Smooth muscle cell of the brain vasculature (primary cell): ENCODE measurements at places on chromosomes 1 and 21.
A peak's percentile ranks its signal among the peaks of the same experiment; 100 is the strongest.

DNA sequence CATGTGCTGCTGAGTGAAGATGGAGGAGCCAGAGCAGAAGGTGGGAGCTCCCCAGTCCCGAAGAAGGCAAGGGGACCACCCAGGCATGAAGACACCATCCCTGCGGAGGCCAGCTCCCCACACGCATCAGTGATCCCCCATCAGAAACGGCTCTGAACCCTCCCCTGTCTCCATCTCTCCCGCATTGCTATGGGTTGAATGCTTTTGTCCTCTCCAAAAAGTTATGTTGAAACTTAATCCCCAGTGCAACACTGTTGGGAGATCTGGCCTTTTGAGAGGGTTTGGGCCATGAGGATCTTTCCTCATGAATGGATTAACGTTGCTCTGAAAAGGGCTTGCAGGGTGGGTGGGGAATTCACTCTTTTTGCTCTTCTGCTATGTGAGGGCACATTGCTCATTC is 147.6 kb downstream of the AJAP1 start:
- no peak for DNase-seq

- DNase-seq, result no peak
These were observed 5.5 kb upstream of the PRKAB2 start for GRCh38 chr1:147177611-147178380.

DNA sequence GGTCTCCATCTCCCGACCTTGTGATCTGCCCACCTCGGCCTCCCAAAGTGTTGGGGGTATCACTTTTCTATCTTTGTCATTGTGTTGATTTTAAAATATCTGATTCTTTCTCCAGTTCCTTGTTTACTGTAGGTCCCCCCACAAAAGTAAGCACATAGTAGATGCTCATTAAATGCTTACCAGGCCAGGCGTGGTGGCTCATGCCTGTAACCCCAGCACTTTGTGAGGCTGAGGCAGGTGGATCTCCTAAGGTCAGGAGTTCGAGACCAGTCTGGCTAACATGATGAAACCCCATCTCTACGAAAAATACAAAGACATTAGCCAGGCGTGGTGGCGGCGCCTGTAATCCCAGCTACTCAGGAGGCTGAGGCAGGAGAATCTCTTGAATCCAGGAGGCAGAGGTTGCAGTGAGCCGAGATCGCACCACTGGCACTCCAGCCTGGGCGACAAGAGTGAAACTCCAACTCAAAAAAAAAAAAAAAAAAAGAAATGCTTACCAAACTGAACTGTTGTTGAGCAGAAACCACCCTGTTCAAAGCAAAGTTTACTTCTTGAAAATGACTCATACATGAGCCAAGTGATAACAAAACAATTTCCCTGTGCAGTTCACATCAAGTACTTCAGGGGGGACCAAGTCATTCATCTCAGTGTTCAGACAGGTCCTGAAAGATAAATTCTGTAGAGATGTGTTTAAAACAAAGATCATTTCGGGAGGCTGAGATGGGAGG is 24.3 kb upstream of the NID1 start:
- no peak for DNase-seq

DNA sequence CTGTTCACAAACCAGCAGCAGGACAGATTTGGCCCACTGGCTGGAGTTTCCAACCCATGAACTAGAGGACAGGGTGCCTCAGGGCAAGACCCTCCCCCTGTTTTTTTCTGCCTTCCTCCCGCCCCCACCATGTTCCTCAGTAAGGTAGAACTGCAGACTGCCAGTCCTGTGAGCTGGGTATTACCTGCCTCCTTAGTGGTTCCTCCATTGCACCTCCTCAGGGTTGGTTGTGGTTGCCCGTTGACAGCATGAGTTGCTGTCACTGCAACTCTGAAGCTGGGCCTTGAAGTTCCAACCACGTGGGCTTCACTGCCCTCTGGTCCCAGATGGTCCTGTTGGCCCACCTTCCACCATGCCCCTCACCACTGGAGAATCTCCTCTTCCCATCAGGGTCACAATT is 28.8 kb downstream of the TENT5C start:
- DNase-seq, result no peak

DNA sequence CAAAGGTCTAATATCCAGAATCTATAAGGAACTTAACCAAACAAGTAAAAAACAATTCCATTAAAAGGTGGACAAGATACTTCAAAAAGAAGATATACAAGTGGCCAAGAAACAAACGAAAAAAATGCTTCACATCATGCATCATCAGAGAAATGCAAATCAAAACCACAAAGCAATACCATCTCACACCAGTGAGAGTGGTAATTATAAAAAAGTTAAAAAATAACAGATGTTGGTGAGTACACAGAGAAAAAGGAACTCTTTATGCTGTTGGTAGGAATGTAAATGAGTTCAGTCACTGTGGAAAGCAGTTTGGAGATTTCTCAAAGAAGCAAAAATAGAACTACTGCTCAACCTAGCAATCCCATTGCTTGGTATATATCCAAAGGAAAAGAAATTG is 218.6 kb downstream of the SLC44A5 start:
- no peak for DNase-seq

GRCh38 chr1:24921938-24922662 is 8.0 kb downstream of the RUNX3 start:
- DNase-seq, result no peak

DNA sequence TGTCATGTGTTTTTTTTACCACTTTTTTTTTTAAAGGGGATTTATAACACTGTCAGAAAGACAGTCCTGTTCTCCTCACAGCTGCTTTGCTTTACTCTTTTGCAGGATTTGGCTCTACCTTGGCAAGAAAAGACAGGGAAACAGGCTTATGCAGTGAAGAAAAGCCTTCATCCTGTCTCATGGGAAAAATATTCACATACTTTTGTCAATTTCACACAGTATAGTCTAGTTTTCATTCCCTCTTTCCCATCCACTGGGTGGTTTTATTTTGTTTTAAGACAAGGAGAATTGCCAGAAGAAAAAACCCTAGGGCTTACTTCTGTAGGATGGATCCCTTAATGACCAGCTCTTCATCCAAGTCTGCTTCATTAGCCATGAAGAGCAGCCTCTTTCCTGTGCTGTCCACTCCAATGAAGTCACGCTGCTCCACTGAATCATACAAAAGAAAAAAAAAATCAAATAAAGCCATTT is 60.0 kb downstream of the EIF2B3 start:
- DNase-seq, result no peak

DNA sequence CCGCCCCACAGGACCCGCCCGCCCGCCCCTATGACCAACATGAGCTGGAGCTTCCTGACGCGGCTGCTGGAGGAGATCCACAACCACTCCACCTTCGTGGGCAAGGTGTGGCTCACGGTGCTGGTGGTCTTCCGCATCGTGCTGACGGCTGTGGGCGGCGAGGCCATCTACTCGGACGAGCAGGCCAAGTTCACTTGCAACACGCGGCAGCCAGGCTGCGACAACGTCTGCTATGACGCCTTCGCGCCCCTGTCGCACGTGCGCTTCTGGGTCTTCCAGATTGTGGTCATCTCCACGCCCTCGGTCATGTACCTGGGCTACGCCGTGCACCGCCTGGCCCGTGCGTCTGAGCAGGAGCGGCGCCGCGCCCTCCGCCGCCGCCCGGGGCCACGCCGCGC is 7.9 kb upstream of the IBA57 start:
- DNase-seq, result no peak

- no peak for DNase-seq
These were observed 1225.2 kb downstream of the NCAM2 start for GRCh38 chr21:22223385-22223784.

DNA sequence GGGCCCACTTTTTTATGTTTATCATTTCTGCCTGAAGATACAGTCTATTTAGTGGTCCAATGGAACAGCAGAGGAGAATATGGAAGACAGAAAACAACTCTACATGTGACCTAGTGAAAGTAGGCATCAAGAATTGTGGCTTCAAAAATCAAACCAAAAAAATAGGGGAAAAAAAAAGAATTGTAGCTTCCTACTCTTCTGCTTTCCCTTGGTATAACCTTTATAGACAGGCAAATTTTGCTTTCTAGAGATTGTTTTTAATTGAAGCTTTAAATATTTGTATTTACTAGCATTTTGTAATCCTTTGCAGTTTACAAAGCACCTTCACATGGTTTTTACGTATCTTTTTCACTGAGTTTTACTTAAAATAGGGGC is 14.3 kb downstream of the PDIK1L start:
- DNase-seq, result no peak

- no peak for DNase-seq
These were observed 16.7 kb upstream of the GUCA2B start for GRCh38 chr1:42136466-42136865.

- no peak for DNase-seq
These were observed 40.2 kb upstream of the KCNA10 start for GRCh38 chr1:110559157-110559556.

- DNase-seq, result no peak
These were observed 102.4 kb downstream of the BRINP2 start for GRCh38 chr1:177273141-177273540.

DNA sequence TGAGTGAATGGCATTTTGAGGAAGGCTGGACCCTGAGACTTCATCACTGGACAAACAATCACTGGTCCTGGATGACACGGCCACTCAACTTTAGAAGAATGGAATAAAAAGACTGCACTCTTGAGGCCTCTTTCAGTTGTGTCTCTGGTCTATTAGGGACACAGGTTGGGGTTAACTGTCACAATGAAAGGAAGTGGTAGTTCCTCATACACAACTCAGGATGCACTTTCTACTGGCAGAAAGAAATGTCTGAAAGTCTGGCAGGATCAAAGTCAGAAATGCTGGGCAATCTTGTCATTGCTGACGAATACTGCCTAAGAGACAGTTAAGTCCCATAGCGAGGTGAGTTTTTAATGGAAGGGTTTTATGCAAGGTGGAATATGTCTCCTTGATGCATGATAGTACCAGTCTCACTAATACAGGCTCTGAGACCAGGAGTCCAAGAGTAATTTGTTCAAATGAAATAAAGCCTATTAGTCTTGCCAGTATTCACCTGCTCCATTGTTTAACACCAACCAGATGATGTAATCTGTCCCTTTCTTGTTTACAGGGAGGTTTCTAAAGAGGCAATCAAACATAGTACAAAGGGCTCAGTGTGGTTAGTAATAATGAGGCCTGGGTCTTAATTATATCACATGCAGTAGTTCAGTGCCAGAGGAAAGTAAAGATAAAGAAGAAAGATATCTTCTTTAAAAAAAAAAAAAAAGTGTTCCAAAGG is 11.2 kb upstream of the RRP15 start:
- DNase-seq, result no peak

- no peak for DNase-seq
These were observed 28.4 kb upstream of the PADI1 start for GRCh38 chr1:17176306-17177061.

- peak; percentile 95 for DNase-seq
These were observed 20.7 kb downstream of the TRIM62 start for GRCh38 chr1:33161061-33161681.

GRCh38 chr1:16244650-16245285 is 7.8 kb upstream of the CPLANE2 start:
- DNase-seq, result no peak

DNA sequence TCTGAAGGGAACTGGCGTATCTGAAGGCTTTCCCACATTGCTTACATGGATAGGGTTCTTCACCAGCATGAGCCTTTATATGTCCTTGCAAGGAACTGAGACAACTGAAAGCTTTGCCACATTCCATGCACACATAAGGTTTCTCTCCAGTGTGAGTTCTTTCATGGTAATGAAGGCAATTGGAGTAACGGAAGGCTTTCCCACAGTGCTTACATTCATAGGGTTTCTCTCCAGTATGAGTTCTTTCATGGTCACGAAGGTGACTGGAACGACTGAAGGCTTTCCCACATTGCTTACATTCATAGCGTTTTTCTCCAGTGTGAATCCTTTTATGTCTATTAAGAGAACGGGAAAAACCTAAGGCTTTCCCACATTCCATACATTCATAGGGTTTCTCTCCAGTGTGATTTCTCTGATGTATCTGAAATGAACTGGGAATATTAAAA is 15.0 kb downstream of the ZNF124 start:
- no peak for DNase-seq

- DNase-seq, result no peak
These were observed 120.1 kb downstream of the MATN1 start for GRCh38 chr1:30603081-30603858.

DNA sequence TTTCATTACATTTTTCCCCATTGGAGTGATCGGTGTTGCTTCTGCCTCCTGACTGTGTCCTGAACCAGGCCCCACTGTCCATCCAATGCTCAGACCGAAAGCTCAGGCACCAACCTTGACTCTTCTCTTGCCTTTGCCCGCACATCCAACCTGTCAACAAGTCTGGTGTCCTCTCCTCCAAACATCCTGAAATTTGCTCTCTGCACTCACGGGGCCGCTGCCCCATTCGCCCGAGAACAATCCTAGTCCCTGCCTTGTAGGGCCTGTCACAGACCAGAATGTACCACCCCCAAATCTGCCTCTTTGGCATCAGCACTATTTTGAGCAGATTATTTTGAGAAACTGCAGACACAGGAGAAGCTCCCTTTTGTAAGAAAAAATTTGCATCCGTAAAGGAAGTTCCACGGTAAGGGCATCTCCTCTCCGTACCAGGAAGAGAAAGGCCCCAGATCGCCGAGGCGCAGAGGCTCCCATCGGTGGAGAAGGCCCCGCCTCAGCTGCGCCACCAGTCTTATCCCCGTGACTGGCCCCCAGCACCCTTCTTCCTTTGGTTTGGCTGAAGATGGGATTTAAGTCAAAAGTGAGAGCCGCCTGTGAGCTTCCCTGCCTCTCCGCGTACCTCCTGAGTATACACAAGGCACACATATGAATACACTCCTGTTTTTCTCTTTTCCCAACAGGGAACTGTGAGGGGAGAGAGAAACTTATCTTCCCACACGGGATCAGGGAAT is 7.1 kb downstream of the MORN1 start:
- no peak for DNase-seq

DNA sequence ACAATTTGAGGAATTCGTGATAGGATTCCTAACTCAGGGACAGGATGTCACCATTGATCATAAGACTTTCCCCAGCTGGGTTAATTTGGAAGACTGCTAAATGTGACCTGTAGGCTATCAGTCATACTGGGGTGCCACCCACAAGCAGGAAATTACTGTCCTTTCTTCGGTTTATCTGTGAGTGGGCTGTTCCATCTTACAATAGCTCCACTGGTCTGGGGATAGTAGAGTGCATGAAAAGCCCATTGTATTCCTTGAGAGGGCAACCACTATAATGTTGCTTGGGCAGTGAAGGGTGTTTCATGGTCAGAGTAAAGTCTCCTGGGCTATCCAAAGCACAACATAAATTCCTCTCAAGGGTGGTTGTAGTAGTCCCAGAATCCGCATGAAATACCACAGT is 1523.0 kb upstream of the B3GALT2 start:
- DNase-seq, result no peak

GRCh38 chr1:45607404-45608074 is 16.3 kb downstream of the CCDC17 start:
- no peak for DNase-seq

GRCh38 chr1:211537253-211537652 is 41.7 kb downstream of the SLC30A1 start:
- DNase-seq, result no peak

- no peak for DNase-seq
These were observed 3.5 kb upstream of the SSX2IP start for GRCh38 chr1:84693785-84694184.
